ENCODE measurements at places on chromosomes 2 and 18.

DNA sequence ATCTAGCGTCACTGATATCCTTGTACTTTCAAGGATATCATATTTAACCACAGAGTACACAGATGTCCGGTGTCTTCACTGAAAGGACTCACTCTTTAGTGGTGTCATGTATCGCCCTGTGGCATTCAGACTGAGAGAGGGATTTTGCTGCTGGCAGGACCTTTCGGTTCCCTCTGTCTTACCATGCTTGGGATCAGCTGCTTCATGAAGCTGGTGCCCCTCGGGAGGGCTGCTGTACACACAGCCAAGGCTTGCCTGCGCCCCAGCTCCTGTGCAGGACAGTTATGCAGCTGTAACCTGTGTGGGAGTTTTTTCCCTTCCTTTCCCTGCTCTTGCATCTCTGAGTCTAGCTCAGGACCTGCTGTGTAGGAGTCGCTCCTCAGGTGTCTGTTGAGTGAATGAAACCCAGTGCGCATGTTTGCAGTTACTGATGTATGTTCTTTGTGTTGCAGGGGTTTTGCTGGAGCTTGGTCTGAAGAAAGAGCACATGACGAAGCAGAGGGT lies 64.4 kb downstream of the GREB1 start:
- no peak for DNase-seq

DNA sequence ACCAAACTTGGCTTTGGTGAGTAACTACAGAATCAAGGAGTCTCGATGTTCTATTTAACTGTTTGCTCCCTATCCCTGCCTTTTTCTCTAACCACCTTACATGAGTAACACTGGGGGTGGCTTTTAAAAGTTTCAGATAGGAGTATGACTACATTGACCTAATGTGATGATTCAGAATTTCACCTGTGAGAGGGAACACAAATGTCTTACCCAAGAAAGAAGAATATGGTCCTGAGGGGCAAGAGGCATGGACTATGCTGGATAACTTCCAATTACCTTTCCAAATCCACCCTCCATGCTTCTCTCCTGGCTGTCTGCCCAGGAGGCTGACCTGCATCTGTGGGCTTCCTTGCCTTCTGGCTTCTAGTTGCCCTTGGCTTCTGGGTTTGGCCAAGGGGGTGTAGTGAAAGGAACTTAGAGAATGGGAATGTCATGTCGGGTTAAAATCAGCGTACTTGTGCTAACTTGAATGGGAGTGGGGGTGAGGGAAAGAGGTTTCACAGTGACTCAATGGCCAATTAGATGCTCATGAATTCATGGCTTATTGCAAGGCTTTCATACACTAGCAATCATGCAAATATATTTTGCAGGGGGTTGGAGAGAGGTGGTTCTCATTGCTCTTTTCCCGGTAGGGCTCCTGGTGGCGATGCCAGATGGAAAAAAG lies 5.3 kb upstream of the IL36G start:
- DNase-seq = no peak

DNA sequence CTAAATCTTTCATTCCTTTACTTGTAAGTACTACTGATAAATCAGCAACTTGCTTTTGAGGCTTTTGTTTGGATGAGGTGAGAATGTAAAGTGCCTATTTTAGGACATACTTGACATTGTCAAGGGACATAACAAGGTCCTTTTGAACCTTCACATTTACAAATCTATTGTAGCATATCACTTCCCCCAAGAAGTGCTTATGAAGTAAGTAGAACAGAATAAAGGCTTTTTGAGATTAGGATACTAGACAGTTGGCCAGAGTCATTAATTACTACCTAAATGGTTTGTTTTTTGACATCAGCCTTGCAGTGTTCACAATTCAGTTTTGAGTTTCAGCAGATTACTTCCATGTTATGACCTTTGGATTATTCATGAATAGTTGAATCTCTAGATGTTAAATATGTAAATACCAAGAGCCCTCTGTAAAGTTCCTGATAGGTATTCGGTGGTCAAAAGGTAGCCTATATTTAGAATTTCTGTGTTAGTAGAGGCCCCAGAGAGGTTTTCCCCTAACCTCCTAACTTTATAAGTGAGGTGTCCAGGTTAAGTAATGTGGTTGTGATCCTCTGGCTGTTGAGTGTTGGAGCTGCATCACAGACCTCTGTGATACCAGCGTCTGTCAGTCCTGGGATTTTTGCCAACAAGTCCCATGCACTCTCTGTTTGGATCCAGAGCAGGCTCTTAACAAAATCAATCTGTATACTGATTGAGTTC lies 67.2 kb downstream of the LCLAT1 start:
- DNase-seq = no peak

DNA sequence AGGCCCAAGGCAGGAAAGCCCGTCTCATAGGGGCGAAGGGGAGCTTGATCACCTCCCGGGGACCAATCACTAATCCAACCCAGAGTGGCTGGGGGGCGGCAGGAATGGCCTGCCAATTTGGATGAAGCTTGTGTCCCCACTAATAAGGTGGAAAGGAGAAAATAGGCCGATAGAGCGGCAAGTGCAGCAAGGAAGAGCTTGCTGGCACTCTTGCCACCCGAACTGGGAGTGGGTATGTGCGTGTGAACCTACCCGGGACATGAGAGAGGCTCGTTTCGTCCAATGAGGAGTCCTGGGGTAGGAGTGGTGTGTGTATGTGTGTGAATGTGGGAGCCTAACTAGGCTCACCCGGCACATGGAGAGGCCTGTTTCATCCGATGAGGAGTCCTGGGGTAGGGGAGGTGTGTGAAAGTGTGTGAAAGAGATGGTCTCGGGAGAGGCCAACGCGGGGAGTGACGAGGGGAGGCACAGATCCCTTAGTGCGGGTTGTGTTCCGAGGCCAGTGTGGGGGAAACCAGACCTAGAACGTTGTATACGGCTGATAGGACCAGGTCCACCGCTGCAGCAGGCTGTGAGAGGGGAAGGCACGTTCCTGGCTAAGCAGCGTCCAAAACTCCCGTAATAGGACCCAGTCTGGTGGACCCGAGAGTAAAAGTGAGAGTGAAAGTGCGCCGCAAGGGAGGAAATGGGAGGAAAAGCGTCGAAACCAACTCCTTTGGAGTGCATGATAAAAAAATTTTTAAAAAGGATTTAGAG lies 47.1 kb upstream of the SELENOI start:
- DNase-seq = no peak

GRCh38 chr18:36378205-36378604 lies 80.7 kb downstream of the FHOD3 start:
- DNase-seq = no peak

DNA sequence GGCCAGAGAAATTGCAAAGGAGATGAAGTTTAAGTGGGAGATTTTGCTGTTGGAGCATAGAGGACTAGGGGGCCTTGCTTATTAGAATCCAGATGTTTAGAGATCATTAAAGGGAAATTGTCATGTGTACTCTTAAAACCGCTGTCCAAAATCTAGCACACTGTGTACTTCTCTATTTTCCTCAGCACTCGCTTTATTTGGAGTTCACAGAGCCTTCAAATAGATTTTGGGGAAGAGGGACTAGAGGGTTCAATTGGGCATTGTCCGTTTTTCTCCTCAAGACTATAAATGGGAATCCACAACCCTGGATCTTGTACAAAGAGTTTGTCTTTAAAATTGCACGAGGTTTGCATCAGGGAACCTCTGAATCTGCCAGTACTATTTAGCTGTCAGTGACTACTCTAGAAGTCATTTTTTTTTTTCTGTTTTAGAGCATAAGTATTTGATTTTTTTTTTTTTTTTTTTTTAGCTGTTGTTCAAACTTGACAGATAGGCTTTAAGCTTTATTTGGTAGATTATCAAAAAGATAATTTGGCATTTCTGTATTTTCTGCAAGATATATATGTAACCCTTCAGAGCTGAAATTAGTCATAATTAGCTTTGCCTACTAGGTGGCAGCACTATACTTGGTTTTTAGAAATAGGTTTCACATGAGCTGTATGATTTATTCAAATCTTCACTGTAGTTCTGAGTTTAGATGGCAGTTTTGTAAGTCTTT lies 14.2 kb downstream of the PMS1 start:
- no peak for DNase-seq

DNA sequence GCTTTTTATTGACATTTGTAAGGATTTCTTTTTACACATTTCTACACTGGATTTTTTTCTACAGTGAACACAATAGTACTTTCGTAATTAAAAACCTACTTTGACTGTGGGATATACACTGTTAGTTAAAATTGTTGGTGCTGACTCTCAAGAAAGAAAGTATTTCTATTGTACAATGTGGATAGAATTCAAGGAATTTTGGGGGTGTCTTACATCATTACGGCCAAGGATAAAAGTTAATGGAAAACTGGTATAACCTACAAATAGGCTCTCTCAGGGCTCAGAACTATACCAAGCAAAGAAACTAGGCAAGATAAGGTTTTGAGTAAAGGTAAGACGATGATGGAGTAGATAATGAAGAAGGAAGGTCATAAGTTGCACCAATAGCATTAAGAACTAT lies 198.4 kb upstream of the PARD3B start:
- no peak for DNase-seq

DNA sequence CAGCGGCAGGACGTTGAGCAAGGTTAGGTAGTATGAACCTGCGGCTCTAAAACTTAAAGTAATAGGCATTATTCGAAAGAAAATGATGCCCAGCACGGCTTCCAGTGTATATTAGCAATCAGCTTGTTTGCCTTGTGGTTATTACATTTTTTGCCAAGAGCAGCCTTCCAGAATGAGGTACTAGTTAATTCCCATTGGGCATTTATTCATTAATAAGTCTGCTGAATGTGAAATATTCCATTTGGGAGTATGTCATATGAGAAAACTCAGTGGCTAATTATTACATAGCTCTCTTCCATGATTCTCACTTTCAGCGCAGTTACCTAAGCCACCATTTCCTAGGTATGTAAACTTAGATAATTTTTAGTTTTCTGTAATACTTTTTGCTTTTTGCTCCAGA lies 12.9 kb downstream of the CRIM1 start:
- no peak for DNase-seq

GRCh38 chr2:227509824-227510619 lies 38.1 kb downstream of the AGFG1 start:
- no peak for DNase-seq

Measured in KG1 (cell line).